ENCODE measurements at places on chromosomes 7 and 10.

GRCh38 chr10:28492116-28492920 is 40.6 kb upstream of the WAC start:
- no peak for DNase-seq

DNA sequence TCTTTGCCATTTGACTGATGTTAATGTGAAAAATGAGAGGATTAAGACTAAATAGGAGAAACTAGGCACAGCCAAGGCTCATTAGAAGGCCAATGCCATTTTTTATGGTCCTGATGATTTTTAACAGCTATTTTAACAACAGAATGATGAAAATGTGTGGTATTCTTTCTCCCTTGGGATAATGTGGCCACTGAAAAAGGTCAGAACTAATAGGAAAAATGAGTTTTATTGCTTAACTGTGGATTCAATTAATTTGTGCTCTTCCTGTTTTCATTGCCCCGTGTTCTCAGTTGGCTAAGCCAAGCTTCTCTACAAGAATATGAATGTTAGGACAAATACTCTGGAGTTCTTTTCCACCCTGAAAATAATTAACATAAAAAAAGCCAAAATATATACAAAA is 56.6 kb downstream of the BMPER start:
- no peak for DNase-seq

- no peak for DNase-seq
Measured at GRCh38 chr10:110147961-110148360, 59.4 kb upstream of the MXI1 start.

- no peak for DNase-seq
Measured at GRCh38 chr10:132289439-132289838, 18.3 kb downstream of the STK32C start.

GRCh38 chr10:111745982-111746381 is 437.6 kb downstream of the GPAM start:
- no peak for DNase-seq

GRCh38 chr7:39588416-39588815 is 22.2 kb downstream of the YAE1 start:
- no peak for DNase-seq

DNA sequence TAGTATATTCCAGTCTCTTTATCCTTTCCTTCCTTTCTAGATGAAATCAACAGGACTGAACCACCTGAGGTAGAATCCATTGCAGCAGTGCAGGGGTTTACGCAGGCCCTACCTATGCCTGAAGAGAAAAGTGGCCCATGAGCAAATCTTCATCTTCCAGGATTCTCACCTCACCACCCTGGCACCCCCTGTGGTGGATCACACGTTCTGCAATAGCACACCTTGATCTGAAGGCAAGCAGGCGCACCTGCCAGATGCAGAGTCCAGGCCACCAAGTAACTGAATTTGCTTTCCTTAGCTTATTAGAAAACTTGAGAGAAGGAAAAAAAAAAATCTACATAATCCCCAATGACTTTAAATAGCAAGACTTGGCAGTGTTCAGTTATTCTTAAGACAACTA is 121.4 kb downstream of the PIP4K2A start:
- DNase-seq: no peak

GRCh38 chr10:120702032-120702431 is 149.1 kb upstream of the WDR11 start:
- no peak for DNase-seq

GRCh38 chr7:129989466-129989865 is 36.7 kb upstream of the UBE2H start:
- no peak for DNase-seq

- DNase-seq: no peak
Measured at GRCh38 chr7:39691821-39692220, 68.4 kb downstream of the RALA start.

DNA sequence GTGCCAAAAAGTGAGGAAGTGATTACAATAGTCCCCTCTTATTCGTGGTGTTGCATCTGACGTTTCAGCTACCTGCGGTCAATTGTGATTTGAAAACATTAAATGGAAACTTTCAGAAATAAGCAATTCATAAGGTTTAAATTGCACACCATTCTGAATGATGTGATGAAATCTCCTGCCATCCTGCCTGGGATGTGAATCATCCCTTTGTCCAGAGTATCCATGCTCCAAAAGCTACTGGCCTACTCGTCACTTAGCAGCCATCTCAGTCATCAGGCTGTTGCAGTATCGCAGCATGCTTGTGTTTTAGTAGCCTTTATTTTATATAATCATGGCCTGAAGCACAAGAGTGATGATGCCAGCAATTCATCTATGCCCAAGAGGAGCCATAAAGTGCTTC is 97.7 kb upstream of the CDCA7L start:
- no peak for DNase-seq

GRCh38 chr10:13388478-13389230 is 40.6 kb upstream of the SEPHS1 start:
- no peak for DNase-seq

GRCh38 chr7:15628876-15629275 is 57.6 kb downstream of the MEOX2 start:
- no peak for DNase-seq

GRCh38 chr10:34647875-34648865 is 166.9 kb downstream of the PARD3 start:
- DNase-seq: no peak

- DNase-seq: no peak
Measured at GRCh38 chr10:10477844-10478243, 539.8 kb upstream of the CELF2 start.

Data from KG1 (cell line).